Fibroblast of villous mesenchyme (primary cell): ENCODE measurements at places on chromosomes 4 and X. TPM values are rescaled to one million over a fixed set of nuclear protein-coding genes. Genes with fewer than 3 reads are reported as not detected.

RPS6KA6 gene
- 7.4 and 16.8 TPM in 2 replicates for total RNA-seq

ADAMTS3 gene
- total RNA-seq, result 2.6 and 3.0 TPM in 2 replicates

MAGEA4 gene
- total RNA-seq, result not detected in 2 replicates

NXF2 gene
- not detected in 2 replicates for total RNA-seq

CYSLTR1 gene
- total RNA-seq, result under 0.01 TPM in 1 of 2 replicates, not detected in the other

SLC38A5 gene
- 4.2 and 12.5 TPM in 2 replicates for total RNA-seq

TRPC5OS gene
- total RNA-seq, result not detected in 2 replicates
